ENCODE measurements at places on chromosomes 11 and 22. TPM values are rescaled to one million over a fixed set of nuclear protein-coding genes. Genes with fewer than 3 reads are reported as not detected.

MB gene
- polyA plus RNA-seq = not detected

SLC25A18 gene
- polyA plus RNA-seq = 1.6 TPM

IRAG1 gene
- polyA plus RNA-seq = 12.1 TPM

CRYBA4 gene
- polyA plus RNA-seq = not detected

SAA4 gene
- polyA plus RNA-seq = 0.37 TPM

- DNase-seq = no peak
Observed at GRCh38 chr11:64120951-64121569, 44.9 kb downstream of the MACROD1 start.

GRCh38 chr22:39299829-39300178 lies 19.6 kb downstream of the RPL3 start:
- DNase-seq = no peak

DNA sequence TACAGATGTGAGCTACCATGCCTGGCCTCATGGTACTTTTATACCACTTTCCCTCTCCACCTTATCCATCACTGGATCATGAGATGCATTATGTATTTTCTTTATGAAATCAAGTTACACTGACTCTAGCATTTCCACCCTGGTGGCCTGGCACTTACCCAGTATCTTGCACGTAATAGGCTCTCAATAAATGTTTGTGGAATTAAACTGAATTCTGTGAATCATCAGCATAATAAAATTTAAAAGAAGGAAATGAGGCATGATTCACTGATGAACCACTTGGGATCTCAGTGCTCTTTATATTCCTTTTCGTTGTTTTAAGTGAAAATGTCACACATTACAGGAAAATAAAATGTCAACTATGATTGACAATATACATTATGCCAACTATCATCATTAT lies 25.1 kb downstream of the ADM start:
- no peak for DNase-seq

- no peak for DNase-seq
Observed at GRCh38 chr11:107741044-107741823, 29.4 kb upstream of the SLN start.

DNA sequence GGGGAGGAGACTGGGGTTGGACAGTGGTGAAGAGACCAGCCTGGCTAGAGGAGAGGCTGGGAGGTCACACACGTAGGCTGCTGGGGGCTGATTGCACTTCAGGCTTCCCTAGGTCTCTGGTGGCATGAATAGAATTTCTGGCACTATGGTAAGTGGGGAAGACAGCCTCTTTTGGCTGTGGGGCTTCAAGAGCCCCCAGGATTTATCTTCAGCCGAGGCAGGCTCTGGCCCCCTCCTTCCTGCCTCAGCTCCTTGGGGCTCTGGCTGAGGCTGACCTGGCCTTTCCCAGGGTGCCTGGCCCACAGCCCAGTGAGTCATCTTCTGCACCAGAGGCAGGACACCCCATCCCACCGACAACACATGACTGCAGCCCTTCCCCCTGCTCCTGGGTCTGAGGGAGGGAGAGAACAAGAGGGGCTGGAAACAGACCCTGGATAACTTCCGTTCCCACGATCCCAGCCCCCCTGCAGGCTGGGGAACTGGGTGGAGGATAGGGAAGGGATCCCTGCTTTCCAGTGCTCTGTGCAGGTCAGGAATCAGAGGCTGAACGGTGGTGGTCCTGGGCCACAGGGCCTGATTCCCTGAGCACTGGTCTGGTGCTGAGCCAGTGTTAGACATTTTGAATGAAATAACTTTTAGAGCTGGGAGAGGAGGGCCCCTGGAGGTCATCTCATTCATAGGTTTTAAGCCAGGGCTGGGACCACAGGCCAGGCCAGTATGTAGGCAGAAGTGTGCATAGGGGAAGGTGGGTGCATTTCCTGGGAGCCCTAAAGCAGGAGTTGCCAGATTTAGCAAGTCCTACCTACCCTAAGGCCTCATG lies 26.5 kb downstream of the ARHGEF17 start:
- no peak for DNase-seq

DNA sequence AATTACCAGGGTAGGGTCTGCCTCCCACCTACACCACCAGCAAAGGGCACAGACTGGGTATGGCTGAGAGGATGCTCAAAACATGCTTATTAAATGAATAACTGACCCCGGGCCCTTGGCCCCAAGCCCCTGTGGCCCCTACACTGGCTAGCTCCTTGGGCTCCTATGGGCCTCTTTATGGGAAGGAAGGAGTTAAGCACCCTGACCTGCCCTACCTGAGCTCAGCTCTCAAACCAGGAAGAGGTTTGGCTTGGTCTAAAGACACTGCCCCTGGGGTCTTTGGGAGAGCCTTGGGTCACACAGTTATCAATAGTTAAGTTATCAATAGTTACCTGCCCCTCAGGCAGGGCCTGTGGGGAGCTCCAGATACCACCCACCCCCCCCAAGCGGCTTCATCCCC lies 1.2 kb downstream of the USH1C start:
- no peak for DNase-seq

- DNase-seq = no peak
Observed at GRCh38 chr11:128530118-128531074, 57.0 kb downstream of the ETS1 start.

Measured in left renal cortex interstitium (tissue), 4 donors.